Stomach (tissue), 19 donors: ENCODE measurements at places on chromosomes 4 and X. TPM values are rescaled to one million over a fixed set of nuclear protein-coding genes. Genes with fewer than 3 reads are reported as not detected.

- DNase-seq: peak; percentile 3
Observed at GRCh38 chrX:45716750-45717149, 516.1 kb upstream of the DIPK2B start.

GRCh38 chr4:142265536-142265935 is 580.6 kb downstream of the INPP4B start:
- DNase-seq: no peak

VCX2 gene
- total RNA-seq: not detected

- DNase-seq: peak; percentile 46
Observed at GRCh38 chr4:146520896-146521540, 722 bp downstream of the SLC10A7 start.

GRCh38 chr4:64582492-64582891 is 173.2 kb upstream of the TECRL start:
- DNase-seq: no peak
